Activated T-cell treated with anti-CD3 and anti-CD28 coated beads, Interleukin-2, amount 50 U/mL, for 72 hours (primary cell): ENCODE measurements at places on chromosomes 3 and 15.
A peak's percentile ranks its signal among the peaks of the same experiment; 100 is the strongest.

DNA sequence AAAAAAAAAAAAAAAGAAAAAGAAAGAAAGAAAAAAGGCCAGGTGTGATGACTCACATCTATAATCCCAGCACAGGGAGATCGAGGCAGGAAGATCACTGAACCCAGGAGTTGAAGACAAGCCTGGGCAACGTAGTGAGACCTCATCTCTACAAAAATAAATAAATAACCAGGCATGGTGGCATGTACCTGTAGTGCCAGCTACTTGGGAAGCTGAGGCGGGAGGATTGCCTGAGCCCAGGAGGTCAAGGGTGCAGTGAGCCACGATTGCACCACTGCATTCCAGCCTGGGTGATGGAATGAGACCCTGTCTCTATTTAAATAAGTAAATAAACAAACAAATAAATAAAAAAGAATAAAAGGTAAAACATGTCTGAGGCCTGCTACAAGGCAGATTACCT, 39.3 kb upstream of the LACTB start:
- no peak for DNase-seq

DNA sequence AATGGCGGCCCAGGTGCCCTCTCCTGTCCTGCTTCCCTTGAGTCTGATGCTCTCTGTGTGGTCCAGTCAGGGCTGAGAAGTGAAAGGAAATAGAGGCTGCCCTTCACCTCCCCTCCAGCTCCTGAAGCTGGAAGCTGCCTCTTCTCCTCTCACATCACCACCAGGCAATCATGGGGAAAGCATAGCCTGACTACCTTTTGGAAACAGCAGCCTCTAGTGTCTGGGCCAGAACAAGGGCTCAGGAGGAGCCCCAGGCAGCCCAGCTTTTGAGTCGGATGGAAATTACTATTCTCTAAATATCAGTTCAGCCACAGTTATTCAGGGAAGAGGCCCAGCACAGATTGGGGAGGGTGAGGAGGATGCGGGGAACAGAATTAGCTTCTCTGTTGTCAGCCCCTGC, 43.3 kb upstream of the CCDC174 start:
- DNase-seq, result no peak

GRCh38 chr15:31607656-31608055, 281.0 kb downstream of the KLF13 start:
- DNase-seq, result no peak

DNA sequence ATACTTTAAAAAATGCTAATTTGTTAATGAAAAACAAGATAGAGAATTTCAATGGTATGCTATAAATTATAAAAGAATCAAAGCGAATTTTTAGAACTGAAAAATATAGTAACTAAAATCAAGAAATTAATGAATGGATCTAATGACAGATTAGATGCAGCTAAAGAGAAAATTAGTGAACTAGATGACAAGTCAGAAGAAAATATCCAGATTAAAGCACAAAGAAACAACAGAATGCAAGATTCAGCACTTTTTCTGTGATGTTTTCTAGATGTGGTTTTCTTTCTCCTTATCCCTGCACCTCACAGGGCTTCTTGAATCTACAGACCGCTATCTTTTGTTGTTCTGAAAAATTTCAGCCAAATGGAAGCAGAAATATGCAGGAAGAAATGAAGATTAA, 54.4 kb downstream of the INO80 start:
- DNase-seq, result no peak

- peak; percentile 2 for DNase-seq
These were observed 223.4 kb upstream of the IL12A start for GRCh38 chr3:159765030-159765859.

GRCh38 chr3:29026286-29026685, 254.6 kb upstream of the RBMS3 start:
- DNase-seq, result no peak

DNA sequence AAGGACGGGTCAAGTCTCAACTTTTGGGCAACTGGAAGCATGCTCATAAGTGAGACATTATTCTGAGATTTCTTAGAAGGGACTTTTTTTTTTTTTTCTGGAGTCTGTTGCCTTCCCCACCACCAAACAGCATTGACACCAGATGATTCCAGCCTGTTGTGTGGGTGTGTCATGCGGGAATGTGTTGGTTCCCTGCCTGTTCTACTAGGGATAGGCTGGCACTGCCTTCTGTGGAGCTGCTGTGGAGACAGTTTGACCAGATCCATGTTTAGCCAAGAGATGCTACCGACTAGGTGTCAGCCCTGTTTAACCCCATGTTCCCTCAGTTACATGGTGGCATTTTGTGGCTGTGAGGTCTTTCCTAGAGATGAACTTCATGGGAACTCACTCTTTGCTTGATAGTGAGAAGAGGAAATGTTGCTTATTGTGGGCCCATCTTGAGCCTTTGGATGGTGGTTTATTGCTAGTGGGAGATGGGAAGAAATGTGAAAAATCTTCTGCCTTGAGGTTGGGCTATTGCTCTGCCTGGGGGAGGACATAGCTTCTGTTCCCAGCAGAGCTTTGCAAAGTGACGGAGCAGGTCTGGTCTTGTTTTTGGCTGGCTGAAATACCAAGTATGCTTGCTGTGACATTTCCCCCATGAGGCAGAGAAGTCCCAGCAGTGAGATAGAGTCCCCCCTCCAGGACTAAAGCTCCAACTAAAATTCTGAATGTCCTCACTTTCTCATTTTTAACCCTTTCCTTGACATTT, 31.3 kb downstream of the TRAK1 start:
- no peak for DNase-seq

GRCh38 chr15:78102741-78103140, 10.4 kb downstream of the SH2D7 start:
- no peak for DNase-seq

GRCh38 chr15:48360841-48361240, 29.6 kb downstream of the DUT start:
- no peak for DNase-seq

- no peak for DNase-seq
These were observed 180.0 kb downstream of the CBLB start for GRCh38 chr3:105688821-105689220.

DNA sequence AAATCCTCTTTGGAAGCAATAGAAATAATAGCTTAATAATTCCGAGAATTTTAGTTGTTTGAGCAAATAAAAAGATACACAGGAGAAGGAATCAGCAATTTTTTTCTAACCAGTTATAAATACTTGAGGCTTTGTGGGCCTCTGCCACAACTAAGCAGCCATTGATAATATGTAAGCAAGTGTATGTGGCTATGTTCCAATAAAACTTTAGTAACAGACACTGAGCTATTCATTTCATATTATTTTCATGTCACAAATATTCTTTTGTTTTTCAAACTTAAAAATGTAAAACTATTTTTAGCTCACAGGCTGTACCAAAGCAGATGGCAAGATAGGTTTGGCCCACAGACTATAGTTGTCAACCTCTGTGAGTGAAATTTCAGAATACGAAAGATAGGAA, 85.7 kb downstream of the MSL2 start:
- DNase-seq, result no peak

GRCh38 chr15:64247906-64248541, 85.2 kb upstream of the PPIB start:
- DNase-seq, result peak; percentile 27

DNA sequence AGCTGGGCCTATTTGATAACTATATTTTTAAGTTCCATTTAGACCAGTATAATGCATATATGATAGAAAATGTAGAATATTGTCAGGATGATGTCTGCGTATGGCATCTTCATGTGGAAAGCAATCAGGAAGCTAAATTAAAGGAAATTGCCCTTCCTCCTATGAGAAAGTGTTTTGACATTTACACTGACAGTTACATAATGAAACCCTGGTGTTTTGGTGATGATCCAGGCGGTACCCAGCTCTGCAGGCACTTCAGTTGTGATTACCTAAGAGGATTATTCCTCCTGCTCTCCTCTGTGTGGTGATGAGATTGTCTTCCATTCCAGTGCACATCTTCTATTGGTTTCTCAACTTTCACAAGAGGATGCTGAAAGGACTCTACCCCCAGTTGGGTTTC, 126.5 kb upstream of the MITF start:
- no peak for DNase-seq

- no peak for DNase-seq
These were observed 422.3 kb downstream of the TIGIT start for GRCh38 chr3:114716126-114716525.

DNA sequence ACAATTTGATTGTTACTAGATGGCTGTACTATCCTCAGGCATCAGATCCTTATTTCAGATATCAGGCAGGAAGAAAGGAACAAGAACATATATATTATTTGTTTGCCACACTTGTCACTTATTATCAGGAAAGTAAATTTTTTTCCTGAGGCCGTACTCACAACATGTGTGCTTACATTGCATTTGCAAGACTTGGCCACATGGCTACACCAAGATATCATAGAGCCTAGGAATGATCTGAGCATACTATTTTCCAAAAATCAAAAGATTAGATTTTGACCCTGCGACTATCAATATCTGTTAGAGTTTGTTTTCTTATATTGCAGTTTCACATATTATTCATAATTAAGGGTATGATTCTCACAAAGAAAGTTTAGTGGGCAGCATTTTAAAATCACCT, 426.2 kb upstream of the BCHE start:
- DNase-seq, result no peak
